ENCODE measurements at places on chromosomes 5 and 9.

DNA sequence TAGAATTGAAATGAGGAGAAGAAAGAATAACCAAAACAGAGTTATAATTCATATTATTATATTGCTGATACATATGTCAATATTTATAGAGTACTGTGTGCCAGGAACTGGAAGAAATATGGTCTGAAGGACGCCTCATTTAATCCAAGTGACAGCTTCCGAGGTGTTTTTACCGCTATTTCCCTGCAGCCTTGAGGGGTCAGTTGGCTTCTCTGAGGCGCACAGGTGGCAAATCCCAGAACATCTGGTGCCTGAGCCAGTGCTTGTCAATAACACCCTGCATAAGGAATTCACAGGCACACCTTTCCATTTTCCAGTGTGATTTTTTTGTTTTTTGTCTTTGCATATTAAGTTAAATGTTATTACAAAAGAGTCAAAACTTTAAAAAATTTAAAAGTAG, 43.3 kb upstream of the CTSL start:
- DNase-seq, result no peak

GRCh38 chr5:96074870-96075269, 113.2 kb upstream of the ELL2 start:
- no peak for DNase-seq

DNA sequence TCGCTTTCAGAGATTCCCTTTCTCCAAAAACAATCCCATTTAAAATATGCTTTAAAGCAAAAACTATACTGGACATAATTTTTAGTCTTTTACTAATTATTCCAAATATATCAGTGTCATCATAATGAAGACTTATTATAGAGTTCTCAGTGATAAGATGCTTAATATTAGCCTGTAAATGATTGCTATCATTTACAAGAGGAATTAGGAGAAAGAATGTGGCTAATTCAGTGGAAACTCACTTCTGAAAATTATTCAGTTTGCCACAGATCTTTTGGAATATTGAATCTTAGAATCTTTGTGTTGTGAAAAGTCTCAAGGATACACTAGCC, 24.7 kb upstream of the GLRX start:
- DNase-seq, result no peak

DNA sequence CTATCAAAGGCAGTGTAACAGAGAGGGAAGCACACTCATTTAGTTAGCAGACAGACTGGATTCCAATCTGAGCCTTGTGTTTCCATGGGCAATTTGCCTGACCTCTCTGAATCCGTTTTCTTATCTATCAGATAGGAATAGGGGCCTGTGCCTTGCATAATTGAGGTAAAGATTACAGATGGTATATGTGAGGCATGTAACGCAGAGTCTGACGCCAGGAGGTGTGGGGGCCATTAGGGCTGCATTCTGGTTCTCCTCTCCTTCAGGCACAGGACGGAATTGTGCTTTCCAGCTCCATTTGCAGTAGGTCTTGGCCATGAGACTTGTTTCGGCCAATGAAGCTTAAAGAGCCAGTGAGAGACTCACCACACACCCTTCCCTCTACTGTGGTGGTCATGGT, 97.6 kb downstream of the FRMD3 start:
- DNase-seq, result no peak

- no peak for DNase-seq
Measured at GRCh38 chr5:140054086-140054689, 11.1 kb upstream of the NRG2 start.

- no peak for DNase-seq
Measured at GRCh38 chr5:116779846-116780245, 205.2 kb upstream of the SEMA6A start.

GRCh38 chr5:81393783-81394718, at the start of gene ACOT12:
Gene ACOT12, minus strand, starts transcription at chr5:81394134. Its CDS starts 20 bp downstream, at chr5:81394114.
- DNase-seq, result no peak

- no peak for DNase-seq
Measured at GRCh38 chr5:160033546-160034252, 24.8 kb downstream of the TTC1 start.

DNA sequence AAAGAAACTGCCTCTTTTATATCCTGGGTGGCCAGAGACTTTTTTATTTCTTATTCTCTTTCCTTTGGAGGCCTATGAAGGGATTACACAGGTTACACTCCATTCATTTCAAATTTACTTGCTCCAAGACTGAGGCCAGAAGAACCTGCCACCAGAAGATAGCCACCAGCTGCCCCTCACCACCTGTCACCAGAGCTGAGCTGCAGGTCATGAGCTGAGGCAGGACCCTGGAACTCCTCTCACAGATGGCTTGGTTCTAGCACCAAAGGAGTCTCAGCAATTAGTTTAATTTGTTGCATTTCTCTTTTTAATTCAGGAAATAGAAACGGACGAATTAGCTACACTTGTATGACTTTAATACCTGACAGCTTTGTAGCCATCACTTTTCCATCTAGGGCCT, 313.9 kb downstream of the SPOCK1 start:
- no peak for DNase-seq

GRCh38 chr9:33446240-33446945, 1.0 kb downstream of the AQP3 start:
- DNase-seq, result no peak

DNA sequence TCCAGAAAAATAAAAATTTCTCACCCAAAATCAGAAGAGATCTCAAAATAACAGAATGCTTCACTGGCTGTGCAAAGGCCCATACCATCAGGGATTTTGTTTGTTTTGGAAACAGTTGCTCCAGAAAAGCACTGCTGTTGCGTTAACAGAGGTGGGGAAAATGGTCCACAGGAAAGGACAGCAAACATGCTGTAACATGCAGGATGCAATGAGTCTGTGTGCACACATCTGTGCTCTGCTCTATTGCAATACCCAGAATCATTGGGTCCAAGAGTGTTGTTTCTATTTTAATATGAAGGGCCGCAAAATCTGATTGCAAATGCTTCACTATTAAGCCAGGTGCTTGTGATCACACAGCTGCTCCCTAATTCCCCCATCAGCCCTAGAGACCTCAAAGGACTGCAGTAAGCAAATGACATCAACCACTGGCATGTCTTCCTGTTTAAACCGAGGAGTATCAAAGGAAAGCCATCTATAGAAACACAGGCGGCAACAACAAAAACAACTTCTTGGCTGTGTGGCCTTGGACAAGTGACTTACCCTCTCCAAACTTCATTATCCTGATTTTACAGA, 141.0 kb downstream of the DCP2 start:
- no peak for DNase-seq

DNA sequence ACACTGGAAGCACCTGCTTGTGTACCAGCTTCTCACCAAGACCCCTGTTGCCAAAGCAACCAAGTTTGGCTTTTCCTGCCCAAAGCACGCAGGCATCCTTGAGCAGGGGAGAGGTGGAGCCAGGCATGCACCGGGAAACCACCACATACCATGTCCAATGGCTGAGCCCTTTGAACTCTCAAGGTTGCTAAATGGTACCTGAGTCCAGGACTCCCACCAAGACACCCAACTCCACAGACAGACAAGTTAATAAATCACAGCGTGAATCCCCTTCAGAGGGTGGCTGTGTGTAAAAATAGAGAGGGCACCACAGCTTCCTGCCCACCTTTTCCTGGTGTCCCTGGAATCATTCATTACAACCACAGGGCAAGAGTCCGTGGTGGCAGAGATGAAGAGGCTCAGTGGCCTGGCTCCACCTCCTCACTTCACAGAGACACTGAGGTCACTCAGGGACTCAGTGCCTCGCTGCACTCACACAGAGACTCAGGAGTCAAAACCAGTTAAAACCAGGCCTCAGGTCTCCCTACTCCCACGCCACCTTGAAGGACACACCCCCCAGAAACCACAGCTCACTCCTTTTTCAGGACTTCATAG, 143.7 kb downstream of the C5orf15 start:
- no peak for DNase-seq

GRCh38 chr5:56440871-56441740, 208.0 kb upstream of the ANKRD55 start:
- no peak for DNase-seq

DNA sequence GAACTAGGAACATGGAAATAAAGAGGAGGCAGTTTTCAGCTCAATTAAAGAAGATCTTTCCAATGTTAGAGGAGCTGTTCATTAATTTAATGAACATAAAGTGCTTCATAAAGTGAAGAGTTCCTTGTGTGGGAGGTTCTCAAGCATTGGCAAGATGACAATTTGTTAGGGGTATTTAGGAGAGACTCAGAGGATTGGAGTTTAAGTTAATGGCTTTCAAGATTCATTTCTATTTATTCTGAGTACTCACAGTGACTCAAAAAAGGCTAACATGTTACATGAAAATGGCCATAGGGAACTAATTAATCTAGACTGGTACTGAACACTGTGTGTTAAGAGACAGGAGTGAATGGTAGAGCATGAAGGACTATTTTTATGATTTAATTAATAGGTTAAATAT, 55.4 kb upstream of the CDH12 start:
- no peak for DNase-seq

DNA sequence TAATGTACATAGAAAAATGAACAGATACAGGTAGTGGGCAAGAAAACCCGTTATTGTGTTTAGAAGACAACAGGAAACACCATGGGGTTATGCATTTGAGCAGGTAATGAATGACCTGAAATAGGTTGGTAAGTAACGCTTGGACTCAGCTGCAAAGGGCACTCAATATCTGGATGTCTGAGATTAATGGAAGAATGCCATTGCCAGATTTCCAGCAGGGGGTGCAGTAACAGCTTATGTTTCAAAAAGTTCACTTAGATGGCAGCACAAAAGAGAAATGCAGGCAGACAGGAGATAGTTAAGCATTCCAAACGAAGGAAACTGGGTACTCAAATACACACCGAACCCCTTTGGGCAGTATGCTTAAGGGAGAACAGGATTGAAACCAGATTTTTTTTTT, 285.5 kb upstream of the VLDLR start:
- no peak for DNase-seq

DNA sequence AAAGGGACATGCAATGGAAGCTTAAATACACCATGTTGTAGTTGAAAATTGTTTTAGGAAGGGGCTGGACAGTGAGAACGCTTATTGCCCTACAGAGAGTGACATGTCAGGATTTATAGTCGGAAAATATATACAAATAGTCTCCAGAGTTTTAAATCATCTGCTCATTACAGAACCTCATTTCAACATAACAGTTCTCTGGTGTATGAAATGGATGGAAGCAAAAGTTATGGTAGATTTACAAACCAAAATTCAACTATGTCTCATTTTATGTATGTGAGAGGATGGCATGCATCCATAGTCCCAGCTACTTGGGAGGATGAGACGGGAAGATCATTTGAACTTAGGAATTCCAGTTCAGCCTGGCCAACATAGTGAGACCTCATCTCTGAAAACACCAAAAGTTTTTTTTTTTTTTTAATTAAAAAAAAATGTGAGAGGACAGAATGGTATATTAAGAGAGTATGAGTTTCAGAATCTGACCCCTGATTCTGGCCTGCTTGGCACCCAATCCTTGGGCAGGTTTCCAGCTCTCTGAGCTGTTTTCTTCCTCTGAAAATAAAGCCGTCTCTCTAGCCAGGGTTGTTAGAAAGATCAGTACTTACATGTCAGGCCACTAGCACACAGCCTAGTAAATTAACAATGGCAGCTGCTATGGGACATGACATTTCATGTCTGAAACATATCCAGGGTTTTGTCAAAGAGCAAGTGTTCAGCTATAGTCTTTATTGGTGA, 40.1 kb downstream of the IQGAP2 start:
- DNase-seq, result no peak

- DNase-seq, result no peak
Measured at GRCh38 chr5:34586117-34586885, 69.8 kb upstream of the RAI14 start.

DNA sequence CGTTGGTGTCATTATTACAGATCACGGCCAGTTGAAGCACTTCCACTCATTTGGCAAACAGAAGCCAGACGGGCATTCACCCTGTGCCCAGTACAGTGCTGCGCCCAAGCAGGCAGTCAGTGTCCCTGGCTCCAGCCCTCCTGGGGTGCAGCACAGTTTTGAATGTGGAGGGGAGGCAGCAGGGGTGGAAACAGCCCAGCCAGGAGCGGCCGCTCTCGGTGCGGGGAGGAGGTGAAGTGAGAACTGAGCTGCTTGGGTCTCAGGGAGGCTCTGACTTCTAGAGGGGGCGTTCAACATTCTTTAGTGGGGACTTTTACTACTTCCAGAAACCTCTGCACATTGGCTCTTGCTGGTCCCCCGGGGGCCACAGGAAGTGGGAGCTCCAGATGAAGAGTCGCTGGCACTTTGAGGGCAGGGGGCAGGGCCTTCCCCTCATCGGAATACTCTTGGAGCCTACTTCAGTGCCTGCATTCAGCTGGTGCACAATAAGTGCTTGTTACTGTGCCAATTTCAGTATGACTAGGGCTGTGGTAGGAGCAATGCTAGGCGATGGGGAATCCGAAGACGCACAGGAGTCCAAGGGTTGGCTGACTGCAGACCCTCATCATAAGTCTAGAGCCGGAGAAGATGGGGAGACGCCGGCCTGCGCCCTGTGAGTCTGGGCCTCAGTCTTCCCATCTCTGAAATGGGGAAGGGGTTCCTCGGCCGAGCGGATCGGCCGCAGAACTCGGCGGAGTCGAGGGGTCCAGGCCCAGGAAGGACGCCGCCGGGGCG, 492 bp upstream of the NEK6 start:
- no peak for DNase-seq

DNA sequence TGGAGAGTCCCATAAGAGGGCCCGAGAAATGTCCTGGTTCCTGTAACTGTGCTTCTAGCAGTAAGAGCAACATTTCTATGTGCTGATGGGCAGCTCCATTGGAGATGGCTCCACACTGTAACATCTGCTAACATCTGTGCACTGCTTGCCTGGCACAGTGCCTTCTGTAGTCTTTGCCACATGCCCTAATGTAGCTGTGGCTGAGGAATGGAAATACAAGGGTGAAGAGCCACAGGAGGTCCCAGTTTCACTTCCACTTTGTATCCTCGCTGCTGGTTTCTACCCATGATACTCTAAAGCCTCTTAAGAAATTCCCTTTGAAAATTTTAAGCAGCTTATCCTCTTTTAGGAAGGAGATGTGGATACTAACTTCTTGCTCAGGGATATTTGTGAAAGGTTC, 97.4 kb downstream of the HOMER1 start:
- DNase-seq, result no peak

- no peak for DNase-seq
Measured at GRCh38 chr5:675111-675870, 17.9 kb downstream of the TPPP start.

GRCh38 chr9:123268199-123268464, 254 bp downstream of the STRBP start:
- no peak for DNase-seq

- DNase-seq, result no peak
Measured at GRCh38 chr9:131111186-131111853, 14.1 kb upstream of the NUP214 start.

Measured in stimulated activated CD8-positive, alpha-beta memory T cell treated with anti-CD3 and anti-CD28 coated beads, Interleukin-2, amount 100 ng/mL, for 48 hours (primary cell).